Suppressor macrophage (primary cell): ENCODE measurements at places on chromosomes 2 and 18.

GRCh38 chr2:153595939-153596338 lies 117.4 kb upstream of the RPRM start:
- no peak for DNase-seq

DNA sequence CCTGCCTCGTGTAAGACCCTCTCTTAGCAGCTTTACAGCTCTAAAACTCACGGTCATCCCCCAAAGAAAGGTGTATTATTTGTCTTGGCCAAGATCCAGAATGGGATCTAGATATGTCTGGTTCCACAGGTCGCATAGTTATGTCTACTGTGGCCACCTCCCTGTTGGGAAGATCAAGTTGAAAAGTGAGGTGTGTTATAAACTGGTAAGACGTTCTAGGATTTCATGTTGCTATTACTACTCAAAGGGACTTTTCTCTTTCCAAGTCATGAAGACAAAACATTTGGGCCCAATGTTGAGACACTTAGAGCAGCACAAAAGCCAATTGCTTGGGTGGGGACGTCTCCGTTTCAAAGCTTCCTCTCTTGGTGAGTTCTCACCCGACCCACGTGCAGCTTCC lies 766.0 kb downstream of the RNF144A start:
- DNase-seq, result no peak

DNA sequence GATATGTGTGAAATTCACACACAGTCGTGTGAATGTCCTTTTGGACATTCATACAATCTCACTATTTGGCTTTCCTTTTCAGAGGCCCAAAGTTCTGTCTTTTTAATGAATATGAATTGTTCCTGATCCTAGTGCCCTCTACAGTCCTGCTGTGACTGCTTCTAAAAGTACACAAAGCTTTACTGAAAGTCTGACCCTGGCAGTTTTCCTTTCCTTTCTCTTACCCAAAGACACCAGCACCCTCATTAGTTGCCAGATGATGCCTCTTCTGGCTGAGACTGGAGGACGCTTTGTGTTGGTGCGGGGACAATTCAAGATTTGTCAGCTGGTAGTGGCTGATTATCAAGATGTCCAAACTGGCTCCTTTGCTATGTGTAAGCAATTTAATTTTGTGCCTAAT lies 81.8 kb upstream of the CDCA7 start:
- no peak for DNase-seq

DNA sequence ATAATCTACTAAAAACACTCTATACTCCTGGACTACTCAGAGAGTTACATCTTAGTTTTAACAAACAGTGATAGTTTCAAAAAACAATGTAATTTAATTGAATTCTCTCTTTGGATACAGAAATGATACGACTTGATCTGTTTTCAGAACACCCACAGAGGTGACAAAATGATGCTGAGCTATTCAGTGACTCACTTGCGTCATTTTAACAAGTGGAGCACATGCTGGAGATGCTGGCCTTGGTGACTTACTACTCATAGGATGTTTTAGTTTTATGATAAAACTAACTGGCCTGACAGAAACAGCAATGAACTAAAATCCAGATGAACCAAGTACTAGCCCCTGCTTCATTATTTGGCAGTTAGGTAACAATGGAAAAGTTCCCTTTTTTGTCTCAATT lies 101.3 kb upstream of the ITGB6 start:
- peak; percentile 28 for DNase-seq

- DNase-seq, result no peak
These were observed 636.7 kb upstream of the SYT4 start for GRCh38 chr18:43914018-43914417.

- DNase-seq, result peak; percentile 11
These were observed 140.8 kb downstream of the DDX1 start for GRCh38 chr2:15732341-15733077.

GRCh38 chr2:64114063-64114911 lies 29.9 kb downstream of the PELI1 start:
- DNase-seq, result peak; percentile 54
